HT-29 (cell line): ENCODE measurements at places on chromosomes 3 and 15. TPM values are rescaled to one million over a fixed set of nuclear protein-coding genes. Genes with fewer than 3 reads are reported as not detected.

RASGRP1 gene
- total RNA-seq: 0.08 and 1.3 TPM in 2 replicates

VIPR1 gene
- total RNA-seq: 60.4 and 74.4 TPM in 2 replicates

VEPH1 gene
- not detected in 2 replicates for total RNA-seq

TM4SF18 gene
- 0.29 TPM in 1 of 2 replicates, not detected in the other for total RNA-seq

TM4SF4 gene
- 903 and 981 TPM in 2 replicates for total RNA-seq

CCR8 gene
- not detected in 2 replicates for total RNA-seq

ABI3BP gene
- not detected in 2 replicates for total RNA-seq

FRMD4B gene
- total RNA-seq: 19.6 and 21.2 TPM in 2 replicates

PDE12 gene
- 15.3 and 16.6 TPM in 2 replicates for total RNA-seq

GFM1 gene
- 28.2 and 30.9 TPM in 2 replicates for total RNA-seq

SPTBN5 gene
- 1.6 and 2.0 TPM in 2 replicates for total RNA-seq

CAMP gene
- not detected in 2 replicates for total RNA-seq

PLAAT1 gene
- total RNA-seq: 0.51 TPM in 1 of 2 replicates, not detected in the other

C3orf85 gene
- 0.46 TPM in 1 of 2 replicates, not detected in the other for total RNA-seq

TRPM1 gene
- total RNA-seq: not detected in 2 replicates

CPB1 gene
- not detected in 2 replicates for total RNA-seq

- no peak for DNase-seq
Measured at GRCh38 chr3:193452338-193452737, 73.8 kb upstream of the ATP13A5 start.

- no peak for DNase-seq
Measured at GRCh38 chr3:179133575-179133974, 14.6 kb upstream of the PIK3CA start.

DNA sequence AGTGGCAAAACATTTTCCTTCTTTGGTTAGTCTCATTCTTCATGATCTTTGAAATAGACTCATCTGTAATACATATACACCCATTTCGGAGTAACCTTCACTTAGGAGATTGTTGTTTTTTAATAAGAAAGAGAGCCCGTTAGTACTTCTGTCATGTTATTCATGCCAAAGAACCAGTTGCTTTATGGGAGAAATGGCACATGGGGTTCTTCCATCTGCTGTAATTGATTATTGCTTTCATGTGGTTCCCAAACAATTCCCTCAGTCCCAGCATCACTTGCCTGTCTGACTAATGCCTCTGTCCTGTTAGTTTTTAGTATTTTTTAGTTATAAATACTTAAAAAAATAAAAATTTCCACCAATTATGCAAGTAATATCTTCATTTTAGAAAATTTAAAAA, 33.8 kb upstream of the FAH start:
- DNase-seq: no peak

DNA sequence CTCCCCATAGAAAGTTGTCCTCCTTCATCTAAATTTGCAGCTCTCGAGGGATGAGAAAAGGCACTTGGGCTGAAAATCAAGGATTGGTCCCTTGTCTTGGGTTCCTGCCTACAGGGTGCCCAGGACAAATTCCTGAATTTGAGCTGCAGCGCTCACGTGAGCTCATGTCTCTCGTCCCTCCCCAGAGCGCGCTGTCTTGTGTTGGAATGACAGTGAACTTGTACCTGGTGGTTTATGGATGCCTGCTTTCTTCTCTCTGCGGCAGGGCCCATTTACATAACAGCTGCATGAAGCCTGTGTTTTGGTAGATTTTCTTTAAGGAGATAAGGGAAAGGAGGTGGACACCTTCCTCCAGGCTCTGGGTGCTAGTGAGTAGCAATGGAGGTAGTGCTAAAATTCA, 4.3 kb downstream of the RYR3 start:
- DNase-seq: no peak

DNA sequence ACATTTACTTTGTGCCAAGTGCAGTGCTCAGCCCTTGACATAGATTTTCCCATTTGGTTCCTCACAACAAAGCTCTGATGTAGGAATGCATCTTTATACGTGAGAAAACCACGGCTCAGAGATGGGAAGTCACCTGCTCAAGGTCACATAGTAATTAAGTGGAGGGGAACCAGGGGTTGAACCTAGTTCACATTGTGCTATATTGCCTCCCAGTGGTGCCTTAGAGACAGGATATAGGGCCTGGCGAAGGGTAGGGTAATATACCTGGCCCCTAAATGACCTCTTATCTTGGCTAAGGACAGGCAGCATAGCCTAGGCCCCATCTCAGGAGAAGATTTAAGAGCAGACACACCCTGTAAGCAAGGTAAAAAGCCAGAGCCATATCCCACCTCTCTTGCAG, 71.5 kb downstream of the FOXP1 start:
- peak; percentile 16 for DNase-seq

- no peak for DNase-seq
Measured at GRCh38 chr15:99616129-99616528, 50.3 kb downstream of the MEF2A start.

DNA sequence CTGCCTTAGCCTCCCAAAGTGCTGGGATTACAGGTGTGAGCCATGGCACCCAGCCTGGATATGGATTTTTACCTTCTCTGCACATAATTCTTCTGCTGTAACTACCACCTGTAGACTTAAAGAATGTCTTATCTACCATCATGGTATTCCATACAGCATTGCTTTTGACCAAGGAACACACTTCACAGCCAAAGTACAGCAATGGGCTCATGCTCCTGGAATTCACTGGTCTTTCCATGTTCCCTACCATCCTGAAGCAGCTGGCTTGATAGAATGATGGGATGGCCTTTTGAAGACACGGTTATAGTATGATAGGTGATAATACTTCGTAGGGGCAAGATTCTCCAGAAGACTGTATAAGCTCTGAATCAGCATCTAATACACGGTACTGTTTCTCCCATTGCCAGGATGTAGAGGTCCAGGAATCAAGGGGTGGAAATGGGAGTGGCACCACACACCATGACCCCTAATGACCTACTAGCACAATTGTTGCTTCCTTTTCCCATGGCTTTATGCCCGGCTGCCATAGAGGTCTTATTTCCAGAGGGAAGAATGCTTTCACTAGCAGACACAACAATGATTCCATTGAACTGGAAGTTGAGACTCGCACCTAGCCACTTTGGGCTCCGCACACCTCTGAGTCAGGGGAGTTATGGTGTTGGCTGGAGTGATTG, 60.9 kb upstream of the CDV3 start:
- no peak for DNase-seq

GRCh38 chr3:123404391-123404790, 44.5 kb downstream of the ADCY5 start:
- DNase-seq: no peak

DNA sequence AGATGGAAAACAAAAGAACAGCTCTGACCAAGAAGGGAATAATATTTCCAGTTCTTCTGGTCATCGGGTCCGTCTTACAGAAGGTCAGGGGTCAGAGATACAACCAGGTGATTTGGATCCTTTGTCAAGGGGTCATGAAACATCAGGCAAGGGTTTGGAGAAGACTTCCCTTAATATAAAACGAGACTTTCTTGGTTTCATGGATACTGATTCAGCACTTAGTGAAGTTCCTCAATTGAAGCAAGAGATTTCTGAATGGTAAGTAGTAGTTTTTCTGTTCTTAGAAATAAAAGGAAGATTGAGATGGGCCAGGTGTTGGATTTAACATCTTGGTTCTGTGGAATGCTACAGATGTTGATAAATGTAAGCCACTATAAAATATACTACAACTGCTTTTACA, 9.5 kb downstream of the MGA start:
- DNase-seq: no peak

DNA sequence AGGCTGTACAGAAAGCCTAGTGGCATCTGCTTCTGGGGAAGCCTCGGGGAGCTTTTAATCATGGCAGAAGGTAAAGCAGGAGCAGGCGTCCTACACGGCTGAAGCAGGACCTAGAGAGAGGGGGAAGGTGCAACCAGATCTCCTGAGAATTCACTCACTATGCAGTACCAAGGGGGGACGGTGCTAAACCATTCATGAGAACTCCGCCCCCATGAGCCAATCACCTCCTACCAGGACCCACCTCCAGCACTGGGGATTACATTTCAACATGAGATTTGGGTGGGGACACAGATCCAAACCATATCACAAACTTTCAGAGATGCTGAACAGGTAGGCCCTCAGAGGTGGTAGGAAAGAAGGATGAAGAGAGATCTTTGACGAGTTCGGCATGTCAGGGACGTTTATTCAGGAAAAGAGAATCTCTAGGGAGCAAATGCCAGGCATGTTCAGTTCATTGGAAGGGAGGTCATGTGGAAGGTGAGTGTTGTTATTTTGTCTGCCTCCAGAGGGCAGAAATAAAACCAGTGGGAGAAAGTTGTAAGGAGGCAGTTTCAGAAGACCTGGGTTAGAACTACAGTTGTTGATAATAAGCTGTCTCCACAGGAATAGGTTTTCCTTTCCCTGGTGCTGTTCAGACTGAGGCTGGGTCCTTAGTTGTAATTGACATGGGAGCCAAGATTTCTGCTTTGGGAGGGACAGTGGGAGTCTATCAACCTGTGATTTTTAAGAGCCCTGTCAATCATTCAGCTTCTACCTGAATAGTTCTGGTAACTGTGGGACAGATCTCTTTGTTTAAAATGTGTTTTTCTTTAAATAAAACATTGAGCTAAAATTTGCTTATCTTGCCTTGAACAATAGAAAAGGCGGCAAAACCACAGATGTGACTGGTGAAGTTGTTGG, 4.3 kb upstream of the FNDC3B start:
- DNase-seq: peak; percentile 72

GRCh38 chr15:29922191-29922590, 99.9 kb upstream of the TJP1 start:
- no peak for DNase-seq

DNA sequence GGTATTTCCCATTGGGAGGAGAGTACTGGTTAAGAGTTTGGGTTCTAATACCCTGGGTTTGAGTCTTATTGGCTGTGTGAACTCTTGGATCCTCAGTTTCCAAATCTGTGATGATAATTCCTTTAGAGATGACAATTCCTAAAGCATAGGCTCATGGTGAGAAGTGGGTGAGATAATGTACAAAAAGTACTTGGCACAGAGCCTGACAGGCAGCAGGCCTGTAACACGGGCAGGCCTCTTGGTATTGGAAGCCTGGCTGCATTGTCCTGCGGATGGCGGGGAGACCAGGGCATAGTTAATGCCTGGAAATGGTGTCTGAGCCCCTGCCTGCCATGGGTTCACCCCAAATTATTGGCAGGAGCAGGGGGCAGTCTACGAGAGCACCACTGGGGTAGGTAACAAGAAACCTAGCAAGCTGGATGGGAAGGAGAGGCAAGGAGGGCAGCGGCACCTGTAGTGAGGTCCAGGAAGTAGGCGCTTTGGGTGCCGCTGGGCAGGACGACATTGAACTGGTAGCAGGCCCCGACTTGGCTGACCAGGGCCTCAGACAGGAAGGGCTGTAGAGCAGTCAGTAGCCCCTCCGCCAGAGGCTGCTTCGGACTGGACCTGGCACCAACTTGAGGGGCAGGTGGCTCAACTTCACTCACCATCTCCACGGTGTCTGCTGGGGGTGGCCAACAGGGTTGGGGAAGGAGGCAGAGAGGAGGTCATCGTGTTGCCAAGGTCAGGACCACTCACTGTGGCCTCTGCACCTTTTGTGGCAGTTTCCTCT, 7.7 kb downstream of the STOML1 start:
- no peak for DNase-seq

DNA sequence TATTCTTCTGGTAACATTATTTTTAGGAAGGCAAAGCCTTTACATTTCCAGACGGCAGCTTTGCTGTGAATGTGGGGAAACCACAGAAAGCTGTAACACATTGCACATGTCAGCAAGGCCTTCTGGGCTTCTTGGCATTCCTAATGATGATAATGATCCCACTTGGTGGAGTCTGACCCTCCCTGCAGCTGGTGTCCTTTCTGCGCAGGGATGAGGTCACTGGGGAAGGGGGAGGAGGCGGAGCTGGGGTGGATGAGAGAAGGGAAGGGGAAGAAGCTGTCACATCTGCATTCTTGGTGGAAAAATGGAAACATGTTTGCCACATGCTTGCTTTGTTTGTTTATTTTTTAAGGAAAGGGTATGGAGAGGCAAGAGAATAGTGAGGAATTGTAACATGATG, 68.6 kb downstream of the FILIP1L start:
- no peak for DNase-seq

- DNase-seq: no peak
Measured at GRCh38 chr3:126364731-126365301, 7.6 kb upstream of the KLF15 start.

DNA sequence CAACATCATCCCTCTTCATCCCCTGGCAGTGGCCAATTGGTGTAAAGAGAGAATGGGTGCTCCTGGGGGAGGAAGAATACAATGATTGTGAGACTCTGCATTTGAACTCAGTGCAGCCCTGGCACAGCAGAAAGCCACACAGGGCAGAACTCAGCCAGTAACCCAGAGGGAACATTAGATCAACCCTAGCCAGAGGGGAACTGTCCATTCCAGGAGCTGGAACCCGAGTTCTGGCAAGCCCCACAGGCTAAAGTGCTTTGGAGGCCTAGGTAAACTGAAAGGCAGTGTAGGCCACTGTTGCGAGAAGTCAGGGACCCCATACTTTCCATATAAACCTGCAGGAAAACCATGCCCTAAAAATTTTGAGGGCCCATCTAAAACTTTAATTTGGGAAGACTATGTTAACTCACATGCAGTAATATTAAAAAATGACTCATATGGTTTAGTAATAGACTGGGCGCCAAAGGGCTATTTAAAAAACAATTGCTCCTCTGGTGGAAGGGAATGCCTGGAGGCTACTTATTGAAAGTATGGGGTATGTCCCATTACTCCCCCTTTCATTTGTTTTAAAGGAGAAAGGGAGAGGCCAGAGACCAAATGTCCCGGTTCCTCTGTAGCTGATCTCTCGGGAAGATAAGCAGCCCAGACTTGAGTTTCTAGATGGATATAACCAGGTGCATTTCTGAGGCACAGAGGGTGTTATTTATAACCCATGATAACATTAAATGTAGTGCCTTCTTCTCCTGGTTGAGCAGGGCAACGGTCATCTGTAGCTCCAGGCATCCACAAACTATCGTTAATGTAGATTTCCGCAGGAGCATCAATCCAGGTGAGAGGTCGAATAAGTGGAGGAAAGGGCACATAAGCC, 5.8 kb upstream of the RAD51 start:
- DNase-seq: no peak

GRCh38 chr3:4982773-4983738, 3.8 kb downstream of the BHLHE40 start:
- no peak for DNase-seq

- DNase-seq: no peak
Measured at GRCh38 chr3:61847784-61848462, 286.6 kb downstream of the PTPRG start.
